ENCODE measurements at places on chromosomes 12 and 14.

DNA sequence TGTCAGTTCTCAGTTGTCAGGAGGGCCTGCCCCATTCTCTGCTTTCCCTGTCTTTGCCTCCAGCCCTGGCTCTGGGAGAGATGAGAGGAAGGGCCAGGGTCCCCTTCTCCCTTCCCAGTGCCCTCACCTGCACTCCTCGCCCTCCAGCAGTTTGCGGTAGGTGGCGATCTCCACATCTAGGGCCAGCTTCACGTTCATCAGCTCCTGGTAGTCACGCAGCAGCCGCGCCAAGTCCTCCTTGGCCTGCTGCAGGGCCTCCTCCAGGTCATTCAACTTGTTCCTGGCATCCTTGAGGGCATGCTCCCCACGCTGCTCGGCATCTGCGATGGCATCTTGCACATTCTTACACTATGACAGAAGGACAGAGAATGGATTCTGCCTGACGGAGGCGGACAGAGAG is 5.4 kb downstream of the KRT2 start:
- DNase-seq = no peak

DNA sequence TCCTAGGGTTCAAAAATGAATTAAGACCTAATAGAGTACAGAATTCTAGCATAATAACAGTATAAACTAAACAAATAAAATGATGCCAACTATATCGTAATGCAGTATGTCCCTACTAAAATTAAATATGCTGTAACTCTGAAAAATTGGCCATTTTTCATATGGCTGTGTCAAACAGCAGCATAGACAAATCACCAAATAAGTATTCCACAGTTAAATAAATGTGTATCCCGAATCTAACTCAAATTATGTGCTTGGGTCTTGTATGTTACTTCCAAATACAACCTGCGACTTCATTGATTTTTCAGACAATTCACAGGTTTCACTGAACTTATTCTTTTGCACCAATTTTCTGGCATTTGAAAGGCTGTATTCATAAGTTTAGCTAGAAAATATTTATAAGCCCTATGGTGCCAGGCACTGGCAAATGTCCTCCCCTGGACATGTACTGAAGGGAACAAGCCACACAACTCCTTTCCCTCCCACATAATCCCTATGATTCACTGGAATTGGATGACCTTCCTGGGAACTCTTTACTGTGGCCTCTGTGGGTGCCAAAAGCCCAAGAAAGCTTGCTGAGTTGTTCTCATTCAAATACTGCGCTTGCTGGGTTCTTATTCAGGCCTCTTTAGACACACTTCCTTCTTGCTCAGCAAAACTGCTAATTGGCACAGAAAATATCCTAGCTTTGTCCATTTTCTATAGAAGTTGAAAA is 108.8 kb downstream of the KITLG start:
- DNase-seq = no peak

DNA sequence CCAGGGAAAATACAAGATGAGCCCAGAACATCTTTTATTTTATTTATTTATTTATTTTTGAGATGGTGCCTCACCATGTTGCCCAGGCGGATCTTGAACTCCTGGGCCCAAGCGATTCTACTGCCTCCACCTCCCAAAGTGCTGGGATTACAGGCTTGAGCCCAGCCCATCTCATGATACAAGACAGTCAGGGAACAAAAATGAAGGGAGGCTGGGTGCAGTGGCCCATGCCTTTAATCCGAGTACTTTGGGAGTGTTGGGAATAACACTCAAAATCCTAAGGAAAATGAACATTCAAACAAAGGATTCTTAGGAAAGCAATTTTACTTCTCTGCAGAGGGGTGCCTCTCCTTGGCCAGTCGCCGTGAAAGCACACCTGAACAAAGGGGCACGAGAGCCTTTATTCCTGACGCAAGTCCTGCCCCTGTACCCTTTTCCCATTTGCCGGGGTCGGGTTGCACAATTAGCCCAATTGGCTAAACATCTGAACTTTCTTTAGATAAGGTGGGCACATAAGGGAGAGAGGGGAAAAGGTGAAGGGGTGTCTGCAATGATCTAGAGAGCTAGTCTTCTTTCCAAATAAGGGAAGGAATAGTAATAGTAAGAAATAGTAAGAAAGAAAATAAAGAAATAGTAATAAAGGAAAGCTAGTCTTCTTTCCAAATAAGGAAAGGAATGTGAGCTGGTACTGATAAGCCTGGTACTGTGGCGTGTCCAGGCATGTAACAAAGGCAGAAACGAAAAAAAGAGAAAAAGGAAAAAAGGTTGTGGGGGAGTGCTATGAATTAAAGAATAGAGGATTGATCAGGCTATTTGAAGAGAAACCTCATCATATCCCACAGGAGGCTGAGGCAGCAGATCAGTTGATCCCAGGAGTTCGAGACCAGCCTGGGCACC is 13.4 kb downstream of the NCAPD2 start:
- no peak for DNase-seq

DNA sequence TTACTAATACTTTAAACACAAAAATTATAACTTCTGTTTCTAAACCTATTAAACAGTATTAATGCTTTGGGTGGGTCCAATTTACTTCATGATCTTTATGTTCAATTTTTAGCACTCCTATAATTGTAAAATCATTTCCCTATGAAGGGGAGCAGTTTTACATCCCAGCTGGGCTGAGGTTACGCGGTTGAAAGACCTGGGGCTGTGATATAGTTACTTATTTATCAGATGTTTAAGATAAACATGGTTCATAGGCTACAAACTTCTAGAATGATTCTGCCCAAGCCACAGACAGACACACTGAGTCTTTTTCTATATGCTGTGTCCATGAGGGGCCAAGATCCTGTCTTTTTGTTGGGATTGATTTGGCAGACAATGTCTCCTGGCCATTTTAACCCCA is 44.4 kb downstream of the DYRK2 start:
- no peak for DNase-seq

DNA sequence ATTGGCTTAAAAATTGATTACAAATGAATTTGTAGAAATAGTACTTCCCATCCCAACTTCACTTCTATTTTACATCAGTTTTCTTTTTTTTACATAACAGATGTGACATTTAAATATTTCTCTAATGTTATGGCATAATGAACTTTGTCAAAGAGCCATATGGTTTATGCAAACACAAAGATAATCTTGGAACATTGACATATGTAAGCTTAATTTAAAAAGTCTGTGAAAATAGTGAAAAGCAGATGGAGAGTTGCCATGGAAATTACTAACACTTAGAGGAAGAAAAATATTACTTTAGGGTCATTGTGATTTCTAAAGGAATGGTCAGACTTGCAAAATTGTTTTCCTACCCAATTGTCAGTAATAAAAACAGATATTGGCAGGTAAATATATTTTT is 232.4 kb downstream of the AEBP2 start:
- DNase-seq = no peak

GRCh38 chr12:96347130-96347699 is 53.0 kb downstream of the CDK17 start:
- DNase-seq = no peak

- DNase-seq = no peak
These were observed 54.1 kb upstream of the GPR68 start for GRCh38 chr14:91298576-91298975.

GRCh38 chr14:81289516-81289915 is 68.8 kb upstream of the GTF2A1 start:
- DNase-seq = no peak

Data from suppressor macrophage treated with lipopolysaccharide for 4 hours (primary cell).